Hematopoietic multipotent progenitor cell treated with erythropoietin and hydrocortisone succinate and interleukin-3 and kit ligand, for 6 days (in vitro differentiated cells): ENCODE measurements at places on chromosomes 13 and 19.

- no peak for DNase-seq
Measured at GRCh38 chr13:90454002-90454636, 893.4 kb upstream of the MIR17HG start.

GRCh38 chr13:113904411-113904810 is 40.5 kb upstream of the GAS6 start:
- peak; percentile 24 for DNase-seq

- DNase-seq, result no peak
Measured at GRCh38 chr13:51643882-51644281, 59.6 kb downstream of the WDFY2 start.

- no peak for DNase-seq
Measured at GRCh38 chr19:34269489-34269888, 15.1 kb downstream of the GARRE1 start.

DNA sequence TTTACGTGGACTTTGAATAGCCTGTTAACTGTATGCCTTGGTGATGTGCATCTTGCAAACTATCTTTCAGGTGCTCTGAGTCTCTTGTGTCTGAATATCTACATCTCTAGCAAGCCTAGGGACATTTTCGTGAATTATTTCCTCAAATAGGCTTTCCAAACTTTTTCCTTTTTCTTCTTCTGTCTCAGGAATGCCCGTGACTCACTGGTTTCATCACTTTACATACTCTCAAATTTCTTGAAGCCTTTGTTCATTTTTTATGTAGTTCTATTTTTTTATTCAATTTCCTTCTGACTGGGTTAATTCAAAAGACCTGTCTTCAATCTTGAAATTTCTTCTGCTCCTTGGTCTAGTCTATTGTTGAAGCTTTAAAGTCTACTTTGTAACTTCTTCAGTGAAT is 332.2 kb downstream of the OXGR1 start:
- DNase-seq, result no peak

DNA sequence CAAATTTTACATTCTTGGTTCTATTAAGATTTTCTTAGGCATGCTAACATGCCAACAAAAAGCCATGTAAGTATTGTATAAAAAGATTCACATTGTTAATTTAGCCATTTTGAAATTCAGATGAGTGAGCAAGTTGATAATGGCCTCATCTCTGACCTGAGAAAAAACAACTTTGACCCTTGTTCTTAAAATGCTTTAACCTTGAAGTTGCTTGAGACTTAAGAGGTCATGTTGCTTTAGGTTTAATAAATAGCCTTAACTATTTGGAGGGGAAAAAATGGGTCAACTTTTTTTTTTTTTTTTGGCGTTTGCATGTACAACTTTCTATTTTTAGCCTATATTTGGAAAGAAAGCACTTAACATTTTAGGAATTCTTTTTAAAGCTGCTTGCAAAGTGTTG is 6.0 kb downstream of the MIR17HG start:
- DNase-seq, result no peak

DNA sequence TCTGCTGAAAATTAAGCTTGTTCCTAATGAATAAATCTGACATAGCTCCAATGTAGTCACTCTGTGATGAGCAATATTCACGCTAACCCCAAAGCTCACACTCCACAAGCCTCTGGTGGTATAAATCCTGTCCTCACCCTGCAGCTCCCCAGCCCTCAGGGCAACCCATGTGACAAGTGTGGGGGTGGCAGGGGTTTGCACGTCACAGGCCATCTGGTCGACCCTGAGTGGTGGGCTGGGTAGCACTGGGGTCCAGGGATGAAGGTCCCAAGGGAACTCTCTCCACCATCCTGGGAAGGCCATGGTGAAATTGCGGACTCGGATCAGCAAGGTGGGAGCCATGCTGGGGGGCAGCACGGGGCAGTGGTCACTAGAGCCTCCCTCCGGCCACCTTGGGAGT is 100.0 kb upstream of the SOX1 start:
- DNase-seq, result no peak

DNA sequence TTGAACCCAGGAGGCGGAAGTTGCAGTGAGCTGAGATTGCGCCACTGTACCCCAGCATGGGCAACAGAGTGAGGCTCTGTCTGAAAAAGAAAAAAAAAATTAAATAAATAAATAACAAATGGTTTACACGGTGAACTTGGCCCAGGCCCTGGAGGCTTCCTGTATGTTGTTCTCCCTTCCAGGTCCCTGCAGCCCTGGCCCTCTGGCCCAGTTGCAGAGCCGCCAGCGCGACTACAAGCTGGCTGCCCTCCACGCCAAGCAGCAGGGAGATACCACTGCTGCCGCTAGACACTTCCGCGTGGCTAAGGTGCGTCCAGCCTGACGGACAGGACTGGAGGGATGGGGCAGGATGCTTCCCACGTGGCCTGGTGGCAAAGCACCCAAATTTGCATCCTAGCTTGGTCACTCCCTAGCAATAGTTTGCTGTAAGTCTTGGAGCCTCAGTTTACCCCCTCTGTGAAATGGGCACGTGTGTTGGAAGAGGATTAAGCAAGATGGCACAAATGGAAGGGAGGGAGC is 11.9 kb downstream of the CC2D1A start:
- no peak for DNase-seq

GRCh38 chr13:86585835-86586234 is 786.6 kb upstream of the SLITRK6 start:
- DNase-seq, result no peak

GRCh38 chr13:76871432-76871831 is 14.8 kb downstream of the KCTD12 start:
- peak; percentile 17 for DNase-seq

GRCh38 chr13:38872693-38873092 is 117.9 kb downstream of the STOML3 start:
- peak; percentile 56 for DNase-seq

- no peak for DNase-seq
Measured at GRCh38 chr13:35697186-35697730, 220.8 kb upstream of the MAB21L1 start.

GRCh38 chr13:26601669-26602068 is 44.2 kb downstream of the WASF3 start:
- peak; percentile 71 for DNase-seq

GRCh38 chr19:11534948-11535347 is 3.7 kb upstream of the CNN1 start:
- no peak for DNase-seq

GRCh38 chr13:59425211-59425741 is 738.5 kb downstream of the DIAPH3 start:
- no peak for DNase-seq
